Femur (tissue), 1 donor: ENCODE measurements at places on chromosomes 2 and 18.
A peak's percentile ranks its signal among the peaks of the same experiment; 100 is the strongest.

- no peak for DNase-seq
Measured at GRCh38 chr2:191303140-191304005, 58.2 kb downstream of the MYO1B start.

GRCh38 chr2:54878182-54878581 lies 154.7 kb downstream of the EML6 start:
- DNase-seq: no peak

DNA sequence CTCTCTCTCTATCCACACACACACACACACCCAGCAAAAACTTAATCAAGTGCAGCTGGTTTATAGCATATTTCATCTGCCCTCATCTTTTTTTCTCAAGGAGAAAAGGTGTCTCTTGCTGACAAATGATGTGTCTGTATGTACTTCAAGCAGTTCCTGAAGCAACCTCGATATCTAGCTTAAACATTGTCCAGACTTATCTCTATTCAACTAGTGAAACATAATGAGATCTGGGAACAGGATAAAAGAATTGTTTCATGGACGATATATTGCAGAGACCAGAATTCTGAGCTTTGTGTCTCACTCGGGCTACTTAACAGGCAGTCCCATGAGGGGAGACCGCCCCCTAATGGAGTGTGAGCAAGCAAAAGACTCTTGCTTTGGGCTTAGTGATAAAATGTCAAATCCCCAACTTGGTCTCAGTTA lies 929.2 kb upstream of the SOX11 start:
- peak; percentile 58 for DNase-seq

DNA sequence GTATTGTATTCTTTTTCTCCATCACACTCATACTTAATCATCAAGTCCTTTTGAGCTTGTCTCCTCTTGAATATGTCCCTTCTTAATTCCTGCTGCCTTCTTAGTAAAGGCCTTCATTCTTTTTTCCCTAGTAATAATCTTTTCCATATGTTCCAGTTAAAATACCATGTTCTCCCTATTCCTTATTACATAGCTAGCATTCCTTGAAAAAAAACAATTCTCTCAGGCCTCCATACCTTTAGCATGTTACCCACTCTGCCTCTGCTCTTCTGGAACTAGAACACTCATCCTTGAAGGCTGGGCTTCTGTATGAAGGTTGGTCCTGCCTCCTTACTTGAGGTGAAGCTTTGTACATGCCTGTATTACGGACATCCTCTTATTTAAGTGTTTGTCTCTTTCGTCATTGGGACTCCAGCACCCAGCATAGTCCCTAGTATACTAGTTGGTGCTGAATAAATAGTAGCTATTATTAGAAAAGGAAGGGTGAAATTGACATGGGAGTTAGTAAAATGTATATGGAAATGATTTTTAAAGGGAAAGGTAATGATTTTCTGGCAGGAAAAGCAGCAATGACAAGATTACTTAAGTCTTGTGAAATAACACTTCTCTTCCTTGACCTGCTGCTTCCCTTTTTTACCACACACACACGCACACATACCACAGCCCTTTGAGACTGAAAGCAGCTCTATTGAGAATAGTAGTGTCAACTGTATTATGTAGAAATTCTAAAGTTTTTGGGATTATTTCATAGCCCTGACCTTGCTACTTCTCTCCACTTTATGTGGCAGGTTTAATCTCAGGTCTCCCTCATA lies 45.6 kb downstream of the REL start:
- no peak for DNase-seq

DNA sequence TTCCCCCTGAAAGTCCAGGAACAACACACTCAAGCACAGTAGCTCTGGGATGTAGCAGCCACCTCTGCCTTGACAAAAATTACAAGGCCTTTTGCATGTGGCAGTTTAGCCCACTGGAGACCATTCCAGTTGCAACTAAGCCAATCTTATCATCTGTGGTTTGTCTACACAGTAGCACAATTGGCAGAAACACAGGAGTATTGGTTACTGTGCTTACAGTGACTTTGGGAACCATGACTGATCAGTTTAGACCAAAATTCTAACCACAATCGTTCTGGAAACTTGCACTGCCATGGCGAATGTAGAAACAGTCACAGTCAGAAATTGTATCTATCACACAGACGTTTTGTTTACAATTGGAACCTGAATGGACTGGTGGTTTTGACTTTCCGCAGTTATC lies 403.7 kb upstream of the MEIS1 start:
- peak; percentile 21 for DNase-seq

DNA sequence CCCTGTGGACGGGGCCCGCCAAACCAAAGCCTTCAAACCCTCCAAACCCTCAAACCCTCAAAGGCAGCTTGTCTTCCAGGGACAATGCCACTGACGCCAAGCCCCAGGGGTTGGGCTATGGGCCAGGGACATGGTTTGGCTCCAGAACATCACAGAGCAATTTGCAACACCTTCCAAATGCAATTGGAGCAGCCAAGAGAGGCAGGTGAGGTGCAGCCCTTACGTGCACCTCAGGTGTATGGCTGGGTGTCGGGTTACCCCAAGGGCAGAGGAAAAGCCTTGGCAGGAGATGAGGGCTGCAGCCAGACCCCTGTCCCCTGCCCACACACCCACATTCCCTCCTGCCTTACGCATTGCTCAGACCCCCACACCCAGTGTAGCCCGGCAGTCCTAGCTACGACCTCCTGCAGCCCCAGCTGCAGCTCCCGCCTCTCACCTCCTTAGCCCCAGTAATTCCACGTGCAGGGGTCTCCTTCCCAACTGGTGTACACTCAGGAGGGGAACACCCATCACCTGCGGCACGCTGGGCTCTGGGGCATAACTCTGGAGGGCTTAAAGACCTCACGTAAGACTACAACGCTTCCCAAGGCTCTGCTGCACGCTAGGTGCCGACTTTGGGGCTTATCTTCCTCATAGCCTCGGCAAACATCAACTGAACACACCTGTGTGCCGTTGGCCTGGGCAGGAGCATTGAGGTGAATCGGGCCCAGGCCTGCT lies 88.7 kb downstream of the TFCP2L1 start:
- DNase-seq: no peak

- DNase-seq: no peak
Measured at GRCh38 chr2:158006961-158007719, 94.5 kb upstream of the UPP2 start.

- no peak for DNase-seq
Measured at GRCh38 chr2:204180649-204181048, 244.1 kb downstream of the ICOS start.

- DNase-seq: no peak
Measured at GRCh38 chr2:171874963-171875362, 19.1 kb downstream of the SLC25A12 start.

DNA sequence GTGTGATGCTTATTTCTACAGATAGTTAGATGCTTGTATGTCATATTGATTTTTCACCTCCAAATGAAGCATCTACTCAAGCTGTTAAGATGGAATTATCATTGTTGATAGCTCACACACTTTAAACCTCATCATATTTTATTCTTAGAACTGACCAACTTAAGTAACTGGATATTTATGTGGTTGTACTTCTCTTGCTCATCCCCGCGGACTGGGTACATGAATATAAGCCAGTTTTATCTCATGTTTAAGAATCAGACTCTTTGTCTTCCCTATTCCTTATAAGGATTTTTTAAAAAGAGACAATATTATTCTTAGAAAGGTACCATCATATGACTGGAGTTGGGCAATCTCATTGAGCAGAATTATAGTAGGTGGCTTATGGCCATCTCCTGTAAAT lies 358.7 kb downstream of the DSC3 start:
- DNase-seq: no peak

DNA sequence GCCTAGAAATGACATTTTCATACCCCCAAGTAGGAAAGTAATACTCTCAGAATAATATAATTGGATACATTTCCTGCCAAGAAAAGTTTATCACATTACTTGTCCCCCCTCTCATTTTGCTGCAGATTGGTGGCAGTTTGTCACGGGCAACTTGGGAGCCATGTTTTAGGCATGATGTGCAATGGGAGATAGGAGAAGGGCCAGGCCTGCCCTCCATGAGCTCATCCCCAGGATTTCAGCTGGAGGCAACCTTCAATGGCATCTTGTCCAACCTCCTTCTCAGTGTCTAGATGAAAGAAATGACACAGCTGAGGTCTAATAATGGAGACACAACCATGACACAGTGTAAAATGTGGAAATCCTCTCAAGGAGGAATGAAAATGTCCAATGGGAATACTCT lies 11.4 kb upstream of the RAB31 start:
- no peak for DNase-seq

GRCh38 chr2:61371027-61371426 lies 99.9 kb downstream of the USP34 start:
- DNase-seq: no peak

DNA sequence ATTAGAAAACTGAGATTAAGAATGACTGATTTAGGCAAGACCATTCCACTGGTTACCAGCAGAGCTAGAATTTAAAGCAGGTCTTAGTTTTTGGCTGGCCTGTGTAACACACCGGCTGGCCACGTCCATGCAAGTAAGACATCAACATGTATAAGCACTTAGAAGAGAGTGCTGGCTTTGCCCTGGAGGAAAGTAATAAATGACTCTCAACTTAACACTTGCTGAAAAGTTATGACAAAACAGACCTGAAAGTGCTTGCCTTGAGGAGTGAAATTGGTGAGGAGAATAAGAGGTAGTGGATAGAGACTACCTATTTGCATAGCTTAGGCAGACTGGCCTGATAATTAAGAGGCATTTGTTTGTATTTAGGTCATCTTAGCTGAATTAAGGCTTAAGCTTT lies 165.7 kb upstream of the KCNJ3 start:
- no peak for DNase-seq

DNA sequence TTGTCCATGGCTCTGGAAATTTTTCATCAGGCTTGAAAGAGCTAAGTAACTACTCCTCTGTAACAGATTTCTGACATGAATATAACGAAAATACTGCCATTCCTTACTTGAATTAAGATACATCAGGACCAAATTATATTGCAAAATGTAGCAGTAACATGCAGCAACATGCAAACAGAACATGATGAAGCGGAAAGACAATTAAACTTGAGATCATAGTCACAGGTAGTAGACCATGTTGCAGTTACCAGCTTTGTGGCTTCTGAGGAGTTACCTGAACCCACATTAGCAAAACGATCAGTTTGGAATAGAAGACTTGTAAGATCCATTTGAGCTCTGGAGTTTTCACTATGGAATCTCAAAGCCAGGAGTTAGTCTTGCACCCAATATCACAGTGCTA lies 76.2 kb downstream of the MREG start:
- DNase-seq: no peak

GRCh38 chr2:199388728-199389268 lies 68.9 kb downstream of the SATB2 start:
- DNase-seq: no peak

DNA sequence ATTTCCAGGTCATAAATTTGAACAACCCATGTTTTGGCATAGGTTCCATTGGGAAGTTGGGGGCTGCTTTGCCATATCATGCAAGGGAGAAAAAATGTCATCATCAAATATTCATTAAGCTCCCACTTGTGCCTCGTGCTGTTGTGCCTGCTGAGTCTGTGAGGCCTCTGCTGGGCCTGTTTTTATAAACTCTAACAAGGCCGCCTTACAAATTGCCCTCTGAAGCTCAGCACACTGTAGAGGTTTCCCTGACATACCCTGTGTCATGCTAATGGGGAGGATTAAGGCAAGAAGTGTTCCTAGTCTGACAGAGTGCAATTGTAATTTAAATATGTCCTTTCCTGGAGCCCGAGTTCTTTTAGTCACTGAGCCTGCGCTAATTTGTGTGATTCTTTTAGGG lies 17.6 kb downstream of the OSBPL6 start:
- DNase-seq: no peak

DNA sequence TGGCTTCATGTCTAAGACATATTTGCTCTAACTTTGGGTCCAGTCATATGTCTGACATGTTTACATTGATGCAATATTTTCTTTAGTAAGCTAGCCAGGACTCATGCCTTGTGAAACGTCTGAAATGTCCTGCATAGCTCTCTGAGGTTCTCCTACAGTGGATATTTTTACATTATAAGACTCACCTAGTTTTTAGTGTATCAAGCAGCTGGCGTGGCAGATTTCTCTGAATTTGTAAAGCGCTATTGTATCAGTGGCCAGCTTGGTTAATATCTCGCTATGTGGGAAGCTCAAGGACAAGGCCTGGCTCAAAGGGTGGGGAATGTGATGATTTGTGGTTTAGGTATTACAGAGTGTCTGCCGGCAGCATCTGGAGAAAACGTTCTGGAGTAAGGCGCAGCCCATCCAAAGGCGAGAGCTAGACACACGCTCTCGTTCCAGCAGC lies 164.3 kb downstream of the LTBP1 start:
- DNase-seq: no peak

GRCh38 chr2:208128136-208128535 lies 1.5 kb downstream of the CRYGC start:
- DNase-seq: no peak
